Head of caudate nucleus (tissue), 42 donors: ENCODE measurements at places on chromosomes 2 and 18.
A peak's percentile ranks its signal among the peaks of the same experiment; 100 is the strongest.

- no peak for DNase-seq
These were observed 61.7 kb downstream of the CD226 start for GRCh38 chr18:69885841-69886531.

- DNase-seq, result no peak
These were observed 11.1 kb upstream of the HNRNPLL start for GRCh38 chr2:38613849-38614213.

GRCh38 chr2:62141142-62141740 lies 54.7 kb upstream of the B3GNT2 start:
- DNase-seq, result no peak

DNA sequence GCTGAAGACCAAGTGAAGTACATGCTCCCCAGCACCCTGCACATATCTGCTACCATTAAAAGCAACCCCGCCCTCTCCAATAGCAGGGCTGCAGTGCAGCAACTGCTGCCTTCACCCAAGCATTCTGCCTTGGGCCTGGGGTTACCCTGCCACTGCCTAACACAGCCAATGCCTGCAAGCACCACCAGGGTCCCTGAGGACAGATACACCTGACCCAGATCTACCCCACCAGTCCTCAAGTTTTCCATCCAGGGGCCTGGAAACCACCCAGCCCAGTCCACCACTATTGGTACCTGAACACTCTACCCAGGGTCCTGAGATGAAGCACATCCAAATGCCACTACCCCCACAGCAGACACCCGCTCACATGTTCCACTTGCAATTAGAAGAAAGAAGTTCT lies 181.1 kb upstream of the RBBP8 start:
- DNase-seq, result no peak

GRCh38 chr2:182898718-182899117 lies 32.3 kb upstream of the FRZB start:
- no peak for DNase-seq

DNA sequence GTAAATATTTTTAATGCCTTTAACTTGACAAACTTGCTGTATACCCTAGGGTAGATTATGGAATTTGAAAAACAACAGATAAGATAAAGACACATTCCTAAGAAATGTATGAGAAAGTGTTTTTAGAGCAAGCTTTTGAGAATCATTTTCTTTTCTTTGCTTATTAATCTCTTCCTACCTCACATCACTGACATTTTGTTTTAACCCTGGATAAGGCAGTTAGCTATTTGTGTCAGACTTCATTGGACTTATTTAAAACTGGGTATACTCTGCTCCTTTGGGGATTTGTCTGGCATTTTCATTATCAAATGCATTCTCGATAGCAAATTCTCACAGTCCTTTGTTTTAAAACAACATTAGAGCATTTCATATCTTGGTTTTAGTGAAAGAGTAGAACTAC lies 17.2 kb downstream of the EML4 start:
- no peak for DNase-seq

- no peak for DNase-seq
These were observed 11.0 kb downstream of the SLC14A1 start for GRCh38 chr18:45734944-45735343.

DNA sequence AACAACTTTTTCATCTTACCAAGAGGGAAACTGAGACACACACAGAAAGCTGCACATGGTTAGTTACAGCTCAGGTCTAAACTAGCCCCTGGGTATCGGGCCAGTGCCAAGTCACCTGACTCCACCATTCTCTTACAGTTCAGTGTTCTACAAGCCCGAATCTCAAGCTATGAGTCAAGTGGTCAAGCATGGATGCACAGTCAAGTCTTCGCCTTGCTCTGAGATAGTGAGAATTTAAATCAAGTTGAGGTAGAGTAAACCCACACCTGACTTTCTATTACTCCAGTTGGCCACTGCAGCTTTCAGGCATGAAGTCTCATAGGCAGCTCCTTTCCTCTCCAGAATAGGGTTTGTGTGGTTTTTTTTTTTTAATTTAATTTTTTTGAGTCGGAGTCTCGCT lies 34.5 kb upstream of the ARL5A start:
- DNase-seq, result no peak

GRCh38 chr2:45300026-45300750 lies 290.9 kb upstream of the SIX2 start:
- no peak for DNase-seq

GRCh38 chr2:215019521-215020145 lies 118.8 kb downstream of the ABCA12 start:
- DNase-seq, result no peak

- no peak for DNase-seq
These were observed 152.2 kb downstream of the PID1 start for GRCh38 chr2:229118927-229119326.

DNA sequence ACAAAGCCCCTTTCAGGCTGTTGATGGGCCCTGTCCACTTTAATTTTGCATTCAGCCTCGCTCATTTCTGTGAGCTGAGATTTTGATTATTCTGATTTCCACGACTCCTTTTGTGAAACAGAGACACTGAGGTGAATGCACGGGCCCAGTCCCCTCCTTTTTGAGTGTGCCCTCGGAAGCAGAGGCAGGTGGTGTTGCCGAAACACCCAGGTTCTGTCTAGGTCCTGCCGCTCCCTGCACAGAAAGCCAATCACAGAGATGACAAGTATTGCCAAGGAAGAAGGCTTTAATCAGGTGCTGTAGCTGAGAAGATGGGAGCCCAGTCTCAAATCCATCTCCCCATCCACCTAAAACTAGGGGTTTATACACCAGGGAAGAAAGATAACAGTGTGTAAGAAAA lies 44.2 kb upstream of the EDAR start:
- no peak for DNase-seq

DNA sequence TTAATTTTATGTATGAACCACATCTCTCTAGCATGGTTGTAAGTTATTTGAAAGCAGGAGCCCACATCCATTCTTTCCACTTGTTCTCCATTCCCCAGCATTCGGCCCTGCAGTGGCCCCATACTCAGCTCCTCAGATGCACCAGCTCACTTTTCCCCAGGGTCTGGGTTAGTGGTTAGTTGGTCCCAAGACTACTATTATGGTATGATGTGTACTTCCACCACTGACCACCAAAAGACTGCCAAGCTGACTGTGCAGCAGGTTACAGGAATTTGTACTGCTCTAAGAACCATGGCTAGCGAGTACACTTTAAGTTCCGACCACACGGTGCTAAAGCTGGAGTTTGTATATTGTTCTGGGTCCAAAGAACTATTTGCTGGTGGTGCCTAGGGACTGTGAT lies 413.6 kb upstream of the TCF4 start:
- no peak for DNase-seq

- no peak for DNase-seq
These were observed 68.4 kb downstream of the LIPG start for GRCh38 chr18:49630246-49630699.

DNA sequence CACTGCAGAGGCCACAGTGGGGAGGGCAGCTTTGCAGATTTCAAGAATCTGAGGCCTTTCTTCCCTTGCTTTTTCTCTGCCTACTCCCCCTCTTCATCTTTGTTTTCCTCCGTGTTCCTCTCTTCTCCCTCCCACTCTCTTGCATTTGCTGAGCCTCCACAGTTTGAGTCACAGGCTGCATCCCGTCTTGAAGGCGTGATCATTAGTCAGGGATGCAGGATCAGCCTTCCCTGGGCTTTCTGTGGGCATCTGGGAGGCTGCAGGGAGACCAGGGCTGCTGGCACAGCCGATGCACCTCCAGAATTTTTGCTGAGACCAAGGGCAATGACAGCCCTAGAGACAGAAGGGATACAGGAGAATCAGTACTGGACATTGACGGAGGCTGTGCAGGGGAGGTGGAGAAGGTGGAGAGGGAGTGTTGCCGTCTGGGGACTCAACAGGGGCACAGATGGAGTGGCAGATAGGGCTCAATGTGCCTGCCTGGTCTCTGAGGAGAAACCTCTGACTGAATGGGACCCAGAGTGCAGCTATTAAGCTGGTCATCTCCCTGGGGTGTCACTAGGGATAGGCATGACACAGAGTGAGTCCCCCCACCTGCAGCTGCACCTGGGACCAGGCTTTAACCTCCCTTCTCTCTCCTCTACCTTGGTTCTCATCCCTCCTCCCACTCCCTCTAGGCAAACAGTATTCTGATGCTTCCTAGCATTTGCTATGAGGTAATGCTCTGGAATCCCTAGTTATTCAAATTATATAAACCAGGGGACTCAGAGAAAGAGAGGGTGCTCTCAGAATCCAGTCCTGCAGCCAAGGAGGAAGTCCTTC lies 29.0 kb upstream of the DNAJC27 start:
- peak; percentile 33 for DNase-seq

GRCh38 chr18:39991696-39992265 lies 1963.3 kb upstream of the PIK3C3 start:
- no peak for DNase-seq

GRCh38 chr2:11708106-11708505 lies 38.1 kb upstream of the NTSR2 start:
- DNase-seq, result no peak

- DNase-seq, result no peak
These were observed 165.6 kb upstream of the SERTAD2 start for GRCh38 chr2:64819361-64819760.

GRCh38 chr2:157024129-157024528 lies 233.4 kb upstream of the GALNT5 start:
- DNase-seq, result no peak

DNA sequence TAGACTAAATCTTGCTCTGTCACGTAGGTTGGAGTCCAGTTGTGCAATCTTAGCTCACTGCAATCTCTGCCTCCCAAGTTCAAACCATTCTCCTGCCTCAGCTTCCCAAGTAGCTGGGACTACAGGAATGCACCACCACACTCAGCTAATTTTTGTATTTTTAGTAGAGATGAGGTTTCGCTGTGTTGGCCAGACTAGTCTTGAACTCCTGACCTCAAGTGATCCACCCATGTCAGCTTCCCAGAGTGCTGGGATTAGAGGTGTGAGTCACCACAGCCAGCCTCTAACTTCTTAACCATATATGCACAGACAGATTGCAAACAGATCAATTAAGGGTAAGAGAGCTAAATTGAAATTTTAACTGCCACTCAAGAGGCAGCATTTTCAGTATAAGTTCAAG lies 22.1 kb upstream of the CNGA3 start:
- DNase-seq, result no peak

DNA sequence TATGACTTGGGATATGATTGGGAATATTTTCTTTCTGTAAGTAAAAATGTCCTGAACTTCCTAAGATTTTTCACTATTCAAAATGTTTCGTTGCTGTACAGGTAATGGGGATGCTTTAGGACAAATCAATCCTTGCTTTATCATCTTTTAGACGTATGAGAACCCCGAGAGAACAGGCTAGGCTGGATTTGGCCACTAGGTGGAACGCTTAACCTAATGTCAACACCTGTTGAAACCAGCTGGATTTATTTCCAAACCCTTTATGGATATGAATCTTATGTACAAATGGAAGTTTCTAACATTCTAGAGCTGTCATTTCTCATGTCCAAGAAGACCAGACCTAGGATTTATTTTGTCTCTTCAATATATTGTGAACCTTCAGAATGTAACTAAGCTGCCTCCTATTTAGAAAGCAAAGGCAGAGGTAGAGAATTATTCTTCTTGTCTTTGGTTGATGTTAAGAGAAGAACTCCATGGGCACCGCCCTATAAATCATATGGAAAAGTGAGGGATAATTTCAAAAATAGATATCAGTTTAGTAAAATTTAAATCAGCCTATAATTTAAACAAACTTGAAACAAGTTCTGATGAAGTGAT lies 96.7 kb downstream of the PMAIP1 start:
- peak; percentile 58 for DNase-seq

DNA sequence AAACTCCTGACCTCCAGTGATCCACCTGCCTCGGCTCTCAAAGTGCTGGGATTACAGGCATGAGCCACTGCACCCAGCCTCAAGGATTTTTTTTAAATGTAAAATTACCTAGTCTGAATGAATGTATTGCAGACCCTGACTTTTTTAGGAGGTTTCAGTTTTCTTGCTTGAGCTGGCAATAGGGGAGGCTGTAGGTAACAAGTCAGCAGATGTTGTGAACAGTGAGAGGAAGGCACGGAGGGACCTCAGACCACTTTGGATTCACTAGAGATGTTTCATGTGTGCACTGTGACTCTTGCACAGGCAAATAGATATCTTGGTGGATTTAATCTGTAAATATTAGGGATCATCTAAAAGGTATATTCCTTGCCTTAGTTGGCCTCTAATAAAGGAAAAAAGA lies 6.4 kb downstream of the NDUFV2 start:
- DNase-seq, result no peak

- DNase-seq, result no peak
These were observed 9.2 kb downstream of the PTMA start for GRCh38 chr2:231717281-231718171.

- no peak for DNase-seq
These were observed 2.4 kb upstream of the MRPL53 start for GRCh38 chr2:74474899-74475298.

GRCh38 chr2:75525434-75526310 lies 35.1 kb downstream of the EVA1A start:
- DNase-seq, result no peak

DNA sequence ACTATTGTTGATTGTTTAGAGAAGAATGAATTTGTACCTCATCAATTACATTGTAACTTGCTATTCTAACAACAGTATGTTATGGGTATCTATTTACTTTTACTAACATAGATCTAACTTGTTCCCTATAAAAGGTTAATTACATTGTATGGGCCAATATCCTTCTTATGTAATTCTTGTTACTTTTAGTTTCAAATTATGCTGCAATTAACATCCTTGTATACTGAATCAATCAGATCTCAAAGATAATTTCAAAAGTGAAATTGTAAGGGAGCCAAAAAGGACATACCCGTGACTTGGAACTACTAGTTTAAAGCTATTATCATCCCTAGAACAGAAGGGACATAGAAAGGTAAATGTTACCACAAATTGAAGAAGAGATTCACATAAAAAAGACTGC lies 79.9 kb upstream of the RIT2 start:
- no peak for DNase-seq

- no peak for DNase-seq
These were observed 11.6 kb upstream of the EIF2AK2 start for GRCh38 chr2:37168217-37168981.

DNA sequence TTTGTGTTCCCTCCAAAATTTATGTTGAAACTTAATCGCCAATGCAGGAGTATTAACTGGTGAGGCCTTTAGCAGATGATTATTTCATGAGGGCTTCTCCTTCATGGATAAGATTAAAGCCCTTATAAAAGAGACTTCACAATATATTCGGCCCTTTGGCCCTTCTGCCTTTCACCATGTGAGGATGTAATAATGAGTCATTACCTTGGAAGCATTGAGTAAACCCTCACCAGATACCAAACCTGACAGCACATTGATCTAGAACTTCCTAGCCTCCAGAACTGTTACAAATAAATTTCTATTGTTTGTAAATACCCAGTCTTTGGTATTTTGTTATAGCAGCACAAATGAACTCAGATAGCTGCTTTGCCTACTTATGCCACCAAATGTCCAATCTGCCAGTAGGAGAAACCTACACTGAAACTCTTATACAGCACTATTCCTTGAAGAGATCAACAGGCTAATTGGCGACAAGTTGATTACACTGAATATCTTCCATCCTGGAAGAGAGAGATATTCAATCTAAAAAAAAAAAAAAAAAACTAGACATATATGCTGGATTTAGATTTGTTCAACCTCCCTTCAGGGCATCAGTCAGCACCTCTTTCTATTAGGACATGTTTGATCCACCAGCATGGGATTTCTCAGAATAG lies 125.9 kb upstream of the COL5A2 start:
- no peak for DNase-seq

GRCh38 chr2:15147591-15147990 lies 413.5 kb downstream of the NBAS start:
- no peak for DNase-seq
